NCI-H1105 treated with DMSO at 0.1 percent for 48 hours (cell line): ENCODE measurements at places on chromosomes 1 and 21.

DNA sequence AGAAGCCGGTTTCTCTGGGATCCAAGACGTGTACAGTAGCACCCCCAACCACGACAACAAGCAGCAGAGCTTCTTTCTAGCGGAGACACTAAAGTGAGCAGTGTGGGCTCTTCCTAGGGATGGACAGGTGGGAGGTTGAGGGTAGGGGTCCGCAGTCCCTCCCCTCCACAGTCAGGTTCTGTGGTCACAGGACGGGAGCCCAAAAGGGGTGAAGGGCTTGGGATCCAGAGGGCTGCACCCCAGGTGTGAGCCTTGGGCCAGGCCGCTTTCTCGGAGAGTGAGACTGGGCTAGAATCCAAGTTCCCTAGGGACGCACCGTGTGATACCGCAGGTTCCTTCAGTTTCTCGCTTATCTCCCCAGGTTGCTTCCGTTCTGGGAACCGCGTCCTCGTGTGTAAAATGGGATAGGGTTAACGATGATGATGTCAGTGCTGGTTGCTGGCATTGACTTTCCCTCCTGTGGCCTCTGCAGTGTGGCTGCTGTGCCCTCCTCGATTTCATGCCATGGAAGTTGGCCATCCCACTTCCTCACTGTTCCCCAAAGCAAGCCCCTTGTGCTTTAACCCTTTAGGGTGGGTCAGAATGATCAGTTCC is 17.3 kb upstream of the SELENON start:
- DNase-seq: no peak

DNA sequence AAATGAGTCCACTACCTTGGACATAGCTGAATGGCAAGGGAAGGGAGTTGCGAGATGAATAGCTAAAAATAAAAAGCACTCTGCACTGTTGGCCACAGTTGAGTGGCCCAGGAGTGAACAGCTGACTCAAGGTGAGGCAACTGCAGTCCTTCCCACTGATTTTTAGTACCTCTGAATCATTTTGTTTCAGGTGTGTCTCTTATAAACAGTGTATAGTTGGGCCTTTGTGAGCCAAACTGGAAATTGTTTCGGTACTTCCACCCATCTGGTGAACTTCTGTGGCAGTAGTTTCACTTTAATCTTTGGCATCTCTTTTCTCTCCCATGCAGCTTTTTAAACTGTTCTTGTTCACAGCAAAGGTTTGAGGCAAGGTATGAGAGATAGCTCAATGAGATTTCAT is 122.7 kb downstream of the VAV3 start:
- no peak for DNase-seq

DNA sequence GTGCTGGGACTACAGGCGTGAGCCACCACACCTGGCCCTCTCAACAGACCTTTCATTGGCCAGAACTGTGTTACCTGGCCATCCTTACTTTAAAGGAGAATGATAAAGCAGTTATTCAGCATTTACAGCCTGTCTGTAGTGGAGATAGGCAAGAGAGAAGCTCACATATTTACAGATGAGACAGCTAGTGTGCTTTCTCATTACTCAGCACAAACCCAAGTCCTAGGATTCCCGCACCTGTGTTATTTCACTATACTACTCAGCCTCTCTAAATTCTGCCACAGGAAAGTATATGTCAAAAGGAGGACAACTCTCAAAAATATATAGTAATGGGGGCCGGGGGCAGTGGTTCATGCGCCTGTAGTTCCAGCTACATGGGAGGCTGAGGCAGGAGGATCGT is 15.9 kb upstream of the MYOC start:
- no peak for DNase-seq

DNA sequence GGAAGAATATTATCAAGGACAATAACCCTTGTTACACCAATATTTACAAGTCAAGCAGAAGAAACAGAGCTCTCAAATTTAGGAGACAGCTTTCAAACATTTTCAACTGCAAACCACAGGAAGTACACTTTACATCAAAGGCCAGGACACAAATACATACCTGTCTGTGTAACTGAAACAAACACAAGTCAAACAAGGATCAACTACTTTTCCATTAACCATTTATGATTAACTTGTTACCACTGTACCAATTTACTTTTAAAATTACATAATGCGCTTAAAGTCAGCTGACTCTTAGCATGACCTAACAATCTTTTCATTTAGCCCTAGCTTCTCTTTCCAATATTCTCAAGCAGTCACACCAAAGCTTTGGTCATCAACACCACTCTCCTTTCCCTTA is 43.5 kb downstream of the TRIM33 start:
- no peak for DNase-seq

- no peak for DNase-seq
These were observed 38.2 kb downstream of the MAPKAPK2 start for GRCh38 chr1:206722751-206723461.

DNA sequence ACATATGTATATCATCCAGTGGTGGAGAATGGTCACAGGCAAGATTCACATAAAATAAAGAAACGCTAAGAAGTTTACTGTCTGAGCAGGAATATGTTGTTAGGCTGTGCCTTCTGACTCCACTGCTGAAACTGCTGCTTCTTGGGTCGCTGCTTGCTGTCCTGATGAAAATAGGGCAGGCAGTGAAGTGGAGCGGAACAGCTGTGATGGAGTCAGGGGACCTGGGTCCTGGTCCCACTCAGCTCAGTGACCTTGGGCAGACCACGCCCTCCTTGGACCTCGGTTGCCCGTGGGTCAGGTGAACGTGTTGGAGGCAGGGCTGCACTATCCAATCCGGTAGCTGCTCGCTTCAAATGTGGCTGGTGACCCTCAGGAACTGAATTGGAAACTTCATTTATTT is 33.4 kb upstream of the IFFO2 start:
- DNase-seq: no peak

- no peak for DNase-seq
These were observed 24.1 kb downstream of the BCL9 start for GRCh38 chr1:147565189-147565980.

GRCh38 chr21:42096566-42096965 is 25.4 kb downstream of the UMODL1 start:
- DNase-seq: no peak

DNA sequence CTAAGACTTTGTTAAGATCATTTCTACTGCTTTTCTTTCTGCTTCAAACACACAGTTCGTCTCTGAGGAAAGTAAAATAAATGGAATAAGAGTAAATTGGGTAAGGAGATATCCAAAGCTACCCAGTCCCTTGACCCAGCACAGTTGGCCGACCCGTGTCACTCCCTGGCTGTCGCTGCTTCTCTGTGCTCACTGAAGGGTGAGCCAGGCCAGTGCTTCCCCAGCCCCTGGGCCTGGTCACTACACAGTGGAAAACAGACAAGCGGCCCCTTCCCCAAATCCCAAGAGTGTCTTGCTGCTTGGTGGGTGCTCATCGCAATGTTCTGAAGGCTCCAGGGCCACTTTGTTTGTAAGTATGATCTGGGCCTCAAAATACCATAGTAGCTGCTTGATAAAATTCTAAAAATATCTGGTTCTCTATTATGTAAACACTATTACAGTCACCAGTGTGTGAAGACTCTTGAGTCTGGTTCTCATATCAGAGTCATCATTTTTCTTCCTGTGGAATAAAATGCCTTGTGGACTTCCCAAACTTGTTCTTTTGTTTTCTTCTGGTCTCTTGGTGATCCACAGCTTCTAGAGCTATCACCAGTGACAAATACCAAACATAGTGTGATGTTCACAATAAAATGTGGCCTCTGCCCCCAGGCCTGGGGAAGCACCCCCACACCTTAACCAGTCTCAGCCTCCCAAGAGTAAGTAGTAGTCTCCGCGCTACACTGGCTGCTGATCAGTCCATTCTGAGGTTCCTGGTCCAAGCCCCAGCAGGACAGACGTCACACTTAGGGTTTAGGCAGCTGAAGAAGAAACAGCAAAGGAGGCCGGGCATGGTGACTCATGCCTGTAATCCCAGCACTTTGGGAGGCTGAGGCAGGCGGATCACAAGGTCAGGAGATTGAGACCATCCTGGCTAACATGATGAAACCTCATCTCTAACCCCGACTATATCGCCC is 106.2 kb downstream of the DHRS3 start:
- DNase-seq: no peak

DNA sequence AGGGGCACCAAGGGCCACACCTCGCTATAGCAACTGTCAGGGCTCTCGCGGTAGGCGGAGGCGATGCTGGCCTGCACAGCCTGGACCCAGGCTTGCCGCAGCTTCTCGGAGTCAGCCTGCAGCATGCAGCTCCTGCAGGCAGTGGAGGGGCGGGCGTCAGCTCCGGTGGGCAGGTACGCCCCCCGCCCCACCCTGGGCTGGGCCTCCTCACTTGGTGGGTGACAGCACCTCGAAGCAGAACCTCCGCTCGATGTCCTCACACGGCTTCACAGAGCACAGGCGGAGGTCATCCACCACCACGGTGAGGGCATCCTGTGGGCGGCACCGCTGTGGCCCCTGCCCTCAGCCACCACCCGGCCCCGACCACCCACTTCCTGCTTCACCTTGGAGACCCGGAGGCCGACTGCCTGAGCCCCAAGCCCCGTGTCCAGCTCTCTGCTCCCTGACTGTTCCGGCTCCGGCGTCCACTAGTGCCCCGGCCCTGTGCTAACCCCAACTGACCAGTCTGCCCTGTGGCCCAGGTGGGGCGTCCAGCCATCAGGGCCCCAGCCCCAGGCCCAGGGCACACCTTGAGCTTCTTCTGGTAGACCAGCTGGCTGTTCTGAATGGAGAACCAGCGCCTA is 9.8 kb downstream of the ACAP3 start:
- DNase-seq: no peak

DNA sequence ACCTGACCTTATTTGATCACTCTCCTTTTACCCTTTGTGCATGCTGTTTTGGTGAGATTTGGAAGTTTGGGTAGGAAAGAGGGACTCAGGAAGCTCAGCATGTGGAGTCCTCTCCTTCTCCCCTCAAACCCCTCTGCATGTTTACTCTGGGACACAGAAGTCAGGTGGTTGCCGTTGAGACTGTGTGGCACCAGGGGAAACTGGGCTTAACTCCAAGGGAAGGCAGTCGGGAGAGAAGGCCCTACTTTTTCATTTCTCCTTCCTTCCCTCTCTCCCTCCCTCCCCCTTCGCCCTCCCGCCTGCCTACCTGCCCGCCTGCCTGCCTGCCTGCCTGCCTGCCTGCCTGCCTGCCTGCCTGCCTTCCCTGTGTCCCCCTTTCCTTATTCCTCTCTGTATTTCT is 34.8 kb upstream of the TTC22 start:
- peak; percentile 26 for DNase-seq

- no peak for DNase-seq
These were observed 3.0 kb downstream of the MMEL1 start for GRCh38 chr1:2629627-2630497.

- no peak for DNase-seq
These were observed 3.8 kb downstream of the LAMC1 start for GRCh38 chr1:183027031-183027430.

- DNase-seq: no peak
These were observed 86.1 kb upstream of the S1PR1 start for GRCh38 chr1:101150670-101151069.

- DNase-seq: no peak
These were observed 114.3 kb upstream of the ETV3 start for GRCh38 chr1:157252473-157252872.

DNA sequence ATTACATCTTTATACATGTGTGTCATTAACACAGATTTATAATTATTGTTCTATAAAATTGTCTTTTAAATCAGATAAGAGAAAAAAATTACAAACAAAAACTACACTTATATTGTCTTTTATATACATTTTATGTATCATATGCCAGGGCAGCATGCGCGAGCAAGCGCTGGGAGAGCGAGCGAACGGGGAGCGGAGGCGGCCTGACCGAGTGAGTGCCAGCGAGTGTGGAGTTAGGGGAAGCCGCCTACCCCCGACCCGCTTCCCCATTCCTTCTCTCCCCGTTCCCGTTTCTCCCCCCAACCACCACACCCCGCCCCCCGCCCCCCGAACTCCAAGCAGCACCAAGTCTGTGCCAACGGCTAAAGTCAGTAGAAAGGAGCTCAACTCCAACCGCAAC is 23.0 kb upstream of the SLAMF1 start:
- DNase-seq: no peak

DNA sequence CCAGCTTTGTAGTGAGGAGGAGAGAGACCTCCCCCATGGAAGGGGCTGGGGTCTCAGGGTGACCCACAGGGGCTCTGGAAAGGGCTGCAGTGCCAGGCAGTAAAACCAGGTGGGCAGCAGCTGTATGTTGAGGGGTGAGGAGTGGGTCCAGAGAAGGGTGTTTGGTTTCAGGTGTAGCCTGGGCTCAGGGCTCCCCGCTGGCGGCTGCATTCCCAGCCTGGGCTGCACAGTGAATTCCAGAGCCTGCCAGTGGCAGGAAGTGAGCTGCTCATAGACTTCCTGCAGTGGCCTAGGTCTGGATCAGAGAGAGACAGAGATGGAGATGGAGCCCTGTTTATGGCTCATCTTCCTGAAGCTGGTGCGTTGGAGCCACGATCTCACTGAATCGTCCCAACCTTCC is 356.4 kb downstream of the PTPRU start:
- DNase-seq: no peak

- no peak for DNase-seq
These were observed 74.0 kb upstream of the CTTNBP2NL start for GRCh38 chr1:112322018-112322417.

- DNase-seq: no peak
These were observed 1155.1 kb upstream of the ADGRL2 start for GRCh38 chr1:80645621-80646020.

DNA sequence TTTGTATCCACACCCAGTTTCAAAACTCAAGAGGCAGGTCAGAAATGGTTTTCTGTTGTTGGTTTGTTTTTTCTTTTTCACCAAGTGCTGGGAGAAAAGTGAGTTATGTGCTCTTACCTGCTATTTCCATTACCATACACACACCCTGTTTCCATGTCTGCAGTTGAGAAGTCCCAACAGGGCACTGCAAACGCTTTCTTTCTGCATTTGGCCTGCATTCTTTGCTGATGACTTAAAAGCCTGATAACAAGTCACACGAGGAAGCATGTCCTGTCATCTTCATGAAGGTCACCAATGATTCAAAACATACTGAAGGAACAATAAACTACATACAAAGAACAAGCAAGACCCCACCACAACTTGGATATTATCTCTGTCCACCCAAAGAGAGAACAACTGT is 24.8 kb upstream of the KCNE1 start:
- DNase-seq: no peak

- no peak for DNase-seq
These were observed 13.1 kb downstream of the ZP4 start for GRCh38 chr1:237877631-237878030.

DNA sequence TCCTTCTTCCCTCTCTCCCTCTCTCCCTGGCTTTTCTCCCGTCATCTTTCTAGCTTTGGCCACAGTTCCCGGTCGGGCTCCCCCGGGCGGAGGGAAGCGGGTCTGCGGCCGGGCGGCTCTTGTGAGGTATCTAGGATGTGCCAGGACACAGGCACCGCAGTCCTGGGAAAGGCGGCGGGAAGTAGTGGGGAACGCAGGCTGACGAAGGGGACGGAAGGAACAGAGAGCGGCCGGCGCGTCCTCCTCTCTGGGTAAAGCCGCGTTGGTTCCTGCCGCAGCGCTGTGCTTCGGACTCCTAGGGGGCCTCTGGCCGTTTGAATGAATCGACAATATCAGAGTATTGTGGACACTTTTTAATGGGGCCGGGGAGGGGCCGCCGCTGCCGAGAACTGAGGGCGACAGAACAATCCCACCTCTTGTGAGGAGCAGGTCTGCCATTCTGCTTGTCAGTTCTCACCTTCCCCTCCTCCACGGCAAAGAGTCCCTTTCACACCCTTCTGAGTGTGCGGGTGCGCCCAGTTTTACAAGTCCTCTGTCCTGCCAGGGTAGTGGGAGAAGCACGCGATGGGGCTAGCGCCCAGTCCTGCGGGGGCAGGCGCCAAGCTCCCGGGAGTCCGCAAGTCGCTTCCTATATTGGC is 1.2 kb upstream of the LHX9 start:
- DNase-seq: peak; percentile 79

GRCh38 chr1:86277936-86278335 is 118.2 kb downstream of the ODF2L start:
- DNase-seq: peak; percentile 26
